CD8-positive, alpha-beta memory T cell (primary cell): ENCODE measurements at places on chromosomes 6 and 20.

DNA sequence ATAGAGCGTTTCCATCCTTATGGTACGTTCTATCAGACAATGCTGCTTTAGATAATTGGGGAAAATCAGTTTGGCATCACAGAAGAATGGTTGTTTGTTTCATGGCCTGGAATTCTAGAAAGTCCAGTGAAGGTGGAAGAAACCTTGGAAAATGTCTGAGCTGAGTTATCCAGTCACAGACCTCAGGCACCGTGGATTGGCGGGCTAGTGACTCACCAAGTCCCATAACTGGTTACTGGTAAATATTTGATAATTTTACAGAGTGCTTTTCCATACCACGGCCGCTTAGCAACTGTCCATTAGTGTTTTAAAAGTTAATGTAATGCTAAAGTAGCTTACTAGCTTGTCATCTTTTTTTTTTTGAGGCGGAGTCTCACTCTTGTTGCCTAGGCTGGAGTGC, 99.4 kb downstream of the SLC35B3 start:
- H3K27me3 ChIP-seq, result no peaks in the 10 kb centered on the region
- no peak for DNase-seq
- no peak overlapping the region for H3K4me3 ChIP-seq
- H3K27ac ChIP-seq, result no peak overlapping the region

DNA sequence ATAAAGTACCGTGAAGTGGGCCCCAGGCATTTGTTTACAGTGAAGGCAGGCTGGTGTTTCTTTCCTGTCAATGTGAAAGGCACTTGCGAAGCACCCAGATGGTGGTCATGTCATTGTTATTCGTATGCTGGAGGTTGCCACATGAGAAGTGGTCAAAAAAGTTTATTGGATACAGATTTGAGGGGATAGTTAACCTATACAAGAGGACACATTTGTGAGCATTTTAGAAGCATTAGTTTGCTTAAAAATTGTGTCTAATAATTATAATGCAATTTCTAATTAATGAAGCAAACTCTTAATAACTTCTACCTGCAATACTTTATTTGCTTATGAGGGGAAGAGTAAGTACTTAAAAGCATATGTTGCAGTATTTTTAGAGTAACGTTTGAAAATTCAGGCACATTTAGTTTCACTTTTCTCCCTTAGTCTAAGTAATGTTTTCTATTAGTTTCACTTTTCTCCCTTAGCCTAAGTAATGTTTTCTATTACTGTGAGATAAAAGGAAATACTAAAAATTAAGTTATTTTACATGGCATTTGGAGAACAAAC, 120.7 kb upstream of the CLDN20 start:
- no peak for DNase-seq
- peak overlapping the region; percentile 44 for H3K4me3 ChIP-seq
- H3K27ac ChIP-seq, result peak overlapping the region; percentile 21

- DNase-seq, result peak; percentile 61
- H3K4me1 ChIP-seq, result peaks cover 45% of the 10 kb centered on the region
- H3K36me3 ChIP-seq, result peaks cover 12% of the 10 kb centered on the region
- no peaks in the 10 kb centered on the region for H3K27me3 ChIP-seq
- H3K27ac ChIP-seq, result peak overlapping the region; percentile 64
- H3K4me3 ChIP-seq, result peak overlapping the region; percentile 72
Observed at GRCh38 chr6:24933868-24934401, 1.8 kb downstream of the RIPOR2 start.

- H3K4me1 ChIP-seq, result peaks cover 9% of the 10 kb centered on the region
- H3K27me3 ChIP-seq, result no peaks in the 10 kb centered on the region
- no peak overlapping the region for H3K27ac ChIP-seq
- no peak for DNase-seq
- H3K36me3 ChIP-seq, result no peaks in the 10 kb centered on the region
Observed at GRCh38 chr6:139378882-139379341, 4.5 kb upstream of the CITED2 start.

DNA sequence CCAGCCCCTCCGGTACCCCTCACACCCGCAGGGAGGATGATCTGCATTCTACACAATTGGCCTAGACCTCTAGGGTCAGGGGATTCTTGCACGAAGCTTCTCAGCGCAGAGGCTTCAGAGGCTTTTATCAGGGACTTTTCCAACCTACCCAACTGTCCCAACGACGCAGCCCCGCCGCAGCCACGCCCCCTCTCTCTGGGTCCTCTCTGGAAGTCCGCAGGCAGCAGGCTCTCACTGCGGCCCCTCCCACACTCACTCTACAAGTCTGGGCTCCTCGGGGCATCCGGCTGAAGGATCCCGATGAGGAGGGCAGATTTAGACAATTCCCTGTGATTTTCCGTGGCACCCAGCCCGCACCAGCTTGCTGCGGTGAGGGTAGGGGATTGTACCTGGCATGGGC, 227.7 kb upstream of the RNF24 start:
- no peaks in the 10 kb centered on the region for H3K4me1 ChIP-seq
- H3K27ac ChIP-seq, result no peak overlapping the region
- no peak overlapping the region for H3K4me3 ChIP-seq
